KBM-7 (cell line): ENCODE measurements at places on chromosomes 7 and 10.

GRCh38 chr7:131554880-131555516, 1.4 kb downstream of the PODXL start:
- no peak for DNase-seq

- no peak for DNase-seq
Observed at GRCh38 chr7:32163141-32163806, 93.1 kb upstream of the PDE1C start.

- DNase-seq = no peak
Observed at GRCh38 chr7:155843426-155844018, 31.3 kb upstream of the SHH start.

GRCh38 chr7:44757739-44758138, 9.1 kb downstream of the ZMIZ2 start:
- DNase-seq = no peak

DNA sequence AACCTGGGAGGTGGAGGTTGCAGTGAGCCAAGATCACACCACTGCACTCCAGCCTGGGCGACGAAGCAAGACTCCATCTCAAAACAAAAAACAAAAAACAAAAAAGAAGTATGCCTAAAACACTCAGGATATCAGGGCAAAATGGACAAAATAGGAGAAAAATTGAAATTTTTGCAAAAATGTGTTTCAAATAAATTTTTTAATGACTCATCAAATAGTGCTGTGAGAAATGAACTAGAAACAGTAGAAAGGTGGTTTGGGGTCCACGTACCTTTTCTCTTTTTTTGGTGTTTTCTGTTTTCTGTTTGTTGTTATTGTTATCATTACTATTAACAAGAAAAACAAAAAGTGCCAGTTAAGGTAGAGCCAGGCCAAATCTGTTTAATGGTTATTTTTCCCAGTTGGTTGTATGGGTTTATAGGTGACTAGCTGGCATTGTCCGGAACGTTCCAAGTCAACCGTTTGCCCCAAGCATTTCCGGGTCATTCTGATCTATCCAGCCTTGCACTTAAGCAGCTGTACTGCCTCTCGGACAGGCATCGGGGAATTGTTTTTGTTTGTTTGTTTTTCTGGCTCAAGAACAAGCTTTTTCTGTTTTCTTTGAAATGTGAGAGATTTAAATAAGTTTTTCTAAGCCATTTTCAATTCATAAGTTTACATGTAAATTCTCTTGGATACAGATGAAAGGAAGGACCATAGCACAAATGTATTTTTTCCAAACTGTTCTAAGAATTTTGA, 157.0 kb upstream of the NEBL start:
- DNase-seq = no peak

- peak; percentile 68 for DNase-seq
Observed at GRCh38 chr7:75534727-75535307, 42.7 kb downstream of the SPDYE5 start.

DNA sequence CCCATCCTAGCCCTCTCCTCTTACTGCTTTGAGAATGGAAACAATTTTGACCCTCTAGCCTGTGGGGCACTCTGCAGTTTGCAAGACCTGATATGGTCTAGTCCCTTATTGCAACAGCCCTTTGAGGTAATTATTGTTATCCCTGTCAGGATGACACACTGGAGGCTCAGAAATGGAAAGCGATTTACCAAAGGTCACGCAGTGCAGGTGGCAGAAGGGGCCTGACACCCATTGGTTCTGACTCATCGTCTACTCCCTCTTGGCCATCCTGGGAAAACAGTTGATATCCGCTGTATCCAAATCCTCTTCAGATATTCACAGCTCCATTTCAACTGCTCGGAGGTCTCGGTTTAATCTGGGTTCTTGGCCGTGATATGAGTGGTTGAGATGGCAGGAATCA, 44.7 kb upstream of the AQP1 start:
- no peak for DNase-seq

DNA sequence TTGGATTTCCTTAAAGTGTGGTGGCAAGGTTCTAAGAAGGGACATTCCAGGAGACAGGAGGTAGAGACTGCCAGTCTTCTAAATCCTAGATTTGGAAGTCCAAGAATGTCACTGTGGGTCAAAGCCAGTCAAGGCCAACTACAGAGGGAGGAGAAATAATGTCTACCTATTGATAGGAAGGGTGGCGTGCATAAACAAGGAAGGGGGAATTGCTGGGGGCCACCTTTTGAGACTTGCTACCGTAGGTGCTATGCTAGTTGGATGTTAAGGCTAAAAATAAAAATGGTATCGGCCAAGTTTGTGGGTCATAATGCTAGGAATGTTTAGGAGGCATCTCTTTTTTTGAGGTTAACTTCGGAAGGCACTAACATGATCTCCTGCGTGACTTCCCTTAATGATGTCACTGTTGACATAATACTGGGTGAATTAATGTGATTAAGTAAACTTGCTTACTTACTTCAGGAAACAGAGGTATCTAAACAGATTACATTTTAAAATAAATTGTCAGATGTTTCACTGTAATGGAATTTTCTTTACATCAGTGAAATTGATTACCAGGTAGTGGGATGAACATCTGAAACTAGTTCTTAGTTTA, 4.8 kb downstream of the BTRC start:
- no peak for DNase-seq

GRCh38 chr10:79560160-79560709, at the start of gene SFTPA2:
Gene SFTPA2, minus strand, starts transcription at chr10:79560407. Its CDS starts 924 bp downstream, at chr10:79559483.
- no peak for DNase-seq
